ENCODE measurements at places on chromosomes 12 and 14.
A peak's percentile ranks its signal among the peaks of the same experiment; 100 is the strongest.

- no peak for DNase-seq
Measured at GRCh38 chr12:20704860-20705259, 9.7 kb downstream of the SLCO1C1 start.

- DNase-seq: no peak
Measured at GRCh38 chr14:79407572-79407971, 803.7 kb downstream of the DIO2 start.

- no peak for DNase-seq
Measured at GRCh38 chr12:92928421-92928961, 604 bp downstream of the EEA1 start.

GRCh38 chr14:87866116-87866515, 126.9 kb downstream of the GALC start:
- no peak for DNase-seq

DNA sequence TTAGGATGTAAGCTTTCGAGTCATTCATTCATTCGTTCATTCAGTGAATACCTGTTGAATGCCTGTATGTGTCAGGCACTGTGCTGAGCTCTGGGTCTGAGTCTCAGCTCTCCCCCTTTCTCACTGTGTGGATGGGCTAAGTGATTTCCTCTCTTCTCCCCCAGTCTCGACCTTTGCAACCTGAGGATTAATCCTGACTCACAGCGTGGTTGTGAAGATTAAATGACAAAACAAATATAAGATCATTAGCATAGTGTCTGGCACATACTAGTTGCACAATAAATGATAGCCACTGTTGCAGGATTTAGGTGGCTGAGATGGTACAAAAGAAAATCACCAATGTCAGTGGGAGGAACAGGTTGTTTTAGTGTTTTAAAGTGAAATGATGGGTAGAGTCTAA, 136.7 kb downstream of the GPR135 start:
- no peak for DNase-seq

DNA sequence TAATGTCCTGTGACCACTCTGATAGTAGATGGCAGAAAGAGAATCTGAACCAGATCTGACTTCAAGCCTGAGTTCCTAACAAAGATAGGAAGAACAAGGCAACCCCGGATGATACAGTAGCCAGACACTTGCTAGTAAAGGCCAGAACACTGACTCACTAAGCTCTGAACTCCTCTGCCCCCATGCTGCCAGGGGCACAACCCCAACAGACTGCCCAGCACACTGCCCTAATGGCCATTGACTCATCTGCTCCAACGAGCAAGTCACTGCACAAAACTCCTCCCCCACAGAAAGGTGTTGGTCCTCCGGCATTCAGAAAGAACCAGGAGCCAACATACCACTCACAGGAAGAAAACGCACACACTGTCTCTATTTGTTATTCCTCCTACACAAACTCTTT, 179.6 kb upstream of the NUDT4 start:
- DNase-seq: no peak

GRCh38 chr12:69540987-69541386, 44.3 kb upstream of the CCT2 start:
- DNase-seq: no peak

GRCh38 chr14:72450473-72451044, 443.3 kb downstream of the DPF3 start:
- no peak for DNase-seq

GRCh38 chr14:87141801-87142200, 851.2 kb downstream of the GALC start:
- no peak for DNase-seq

GRCh38 chr12:92145481-92145730, 240 bp downstream of the BTG1 start:
- no peak for DNase-seq

- no peak for DNase-seq
Measured at GRCh38 chr12:113287146-113287898, 47.6 kb downstream of the SLC8B1 start.

DNA sequence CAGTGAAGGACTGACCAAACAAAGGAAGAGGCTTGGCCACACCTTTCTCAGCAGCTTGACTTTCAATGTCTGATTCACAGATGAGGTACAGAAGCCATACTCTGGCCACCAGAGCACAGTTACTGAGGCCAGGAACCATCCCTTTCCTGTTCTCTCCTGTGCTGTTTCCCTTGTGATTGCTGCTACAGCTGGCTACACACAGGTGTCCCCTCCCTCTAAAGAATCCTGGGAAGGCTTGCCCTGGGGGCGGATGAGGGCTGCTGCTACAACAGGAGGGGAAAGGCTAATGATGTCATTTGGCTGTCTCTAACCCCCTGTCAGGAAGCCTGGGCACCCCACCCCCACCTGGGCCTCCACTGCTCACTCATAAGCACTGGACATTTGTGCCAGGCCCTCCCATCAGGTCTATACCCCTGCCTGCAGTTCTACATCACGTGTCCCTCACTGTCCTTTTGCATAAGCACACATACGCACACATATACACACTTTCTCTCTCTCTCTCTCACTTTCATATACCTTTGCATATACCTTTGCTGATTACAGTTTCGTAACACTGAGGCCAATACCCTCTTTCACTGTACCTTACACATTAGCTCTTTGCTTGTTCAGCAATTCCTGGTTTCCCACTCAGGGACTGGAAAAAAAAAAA, 41.4 kb downstream of the PRPF40B start:
- DNase-seq: no peak

GRCh38 chr12:95114766-95115405, 41.5 kb upstream of the NR2C1 start:
- no peak for DNase-seq

GRCh38 chr12:5988088-5988487, 43.0 kb upstream of the ANO2 start:
- DNase-seq: no peak

DNA sequence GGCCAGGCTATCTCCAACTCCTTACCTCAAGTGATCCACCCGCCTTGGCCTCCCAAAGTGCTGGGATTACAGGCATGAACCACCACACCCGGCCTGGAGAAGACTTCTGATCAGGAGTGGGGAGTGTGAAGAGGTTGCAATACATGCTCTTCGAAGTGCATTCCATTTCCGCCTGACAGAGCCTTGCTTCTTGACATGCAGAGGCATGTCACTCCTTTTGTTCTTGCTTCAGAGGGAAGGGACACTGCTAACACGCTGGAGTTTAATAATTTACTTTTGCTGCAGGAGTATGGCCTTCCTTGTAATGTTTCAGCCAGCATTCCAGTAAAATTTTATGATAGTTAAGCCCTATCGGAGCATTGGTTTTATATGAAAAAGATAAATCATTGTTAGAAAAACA, 74.9 kb downstream of the SLC25A47 start:
- DNase-seq: no peak

- DNase-seq: no peak
Measured at GRCh38 chr12:131896811-131897270, 2.4 kb downstream of the ULK1 start.

DNA sequence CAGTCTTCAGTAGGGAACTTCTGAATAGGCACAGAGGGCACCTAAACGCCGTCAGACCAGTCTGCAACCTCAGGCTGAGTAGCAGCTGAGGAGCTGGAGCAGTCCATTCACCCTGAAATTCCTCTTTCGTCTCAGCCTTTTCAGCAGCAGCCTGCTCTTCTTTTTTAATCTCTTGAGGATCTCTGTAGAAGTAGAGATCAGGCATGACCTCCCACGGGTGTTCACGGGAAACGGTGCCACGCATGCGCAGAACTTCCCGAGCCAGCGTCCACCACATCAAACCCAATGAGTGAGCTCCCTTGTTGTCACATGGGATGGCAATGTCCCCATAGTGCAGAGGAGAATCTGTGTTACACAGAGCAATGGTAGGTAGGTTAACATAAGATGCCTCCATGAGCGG, 11.1 kb upstream of the MARK3 start:
- no peak for DNase-seq

DNA sequence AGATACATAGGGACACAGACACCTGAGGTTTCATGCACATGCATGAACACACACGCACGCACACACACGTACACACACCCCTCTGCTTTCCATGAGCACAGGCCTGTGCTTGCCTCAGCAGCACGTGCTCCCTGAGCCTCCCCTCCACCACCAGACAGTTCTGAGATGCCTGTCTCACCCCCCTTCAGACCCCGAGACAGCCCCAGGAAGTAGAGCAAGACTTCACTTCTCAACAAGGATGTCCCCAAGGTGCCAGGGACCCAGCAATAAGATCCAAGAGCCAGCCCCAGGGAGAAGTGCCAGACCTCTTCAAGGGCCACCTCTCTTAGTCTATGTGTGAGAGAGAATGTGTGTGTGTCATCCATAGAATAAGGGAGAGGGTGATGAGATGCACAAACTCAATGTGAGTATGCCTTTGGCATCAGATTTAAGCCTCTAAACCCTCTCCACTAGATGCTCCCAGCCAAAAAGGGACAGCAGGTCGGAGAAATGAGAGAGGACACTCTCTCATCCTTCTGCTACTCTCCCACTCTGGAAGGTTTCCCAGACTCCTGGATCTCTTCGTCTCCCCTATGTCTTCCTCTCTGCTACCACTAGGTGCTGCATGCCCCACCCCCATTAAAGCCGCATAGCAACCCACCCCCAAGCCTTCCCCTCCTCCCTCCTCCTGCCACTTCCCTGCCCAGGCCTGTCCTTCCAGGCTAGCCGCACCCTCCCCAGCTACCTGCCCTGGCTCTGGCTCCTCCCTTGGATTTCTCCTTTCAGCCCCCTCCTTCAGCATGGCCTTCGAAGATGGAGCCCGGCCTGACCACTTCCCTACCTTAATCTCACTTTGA, 7.7 kb downstream of the RARG start:
- no peak for DNase-seq

GRCh38 chr12:32312049-32312670, 87.2 kb upstream of the FGD4 start:
- DNase-seq: peak; percentile 51

DNA sequence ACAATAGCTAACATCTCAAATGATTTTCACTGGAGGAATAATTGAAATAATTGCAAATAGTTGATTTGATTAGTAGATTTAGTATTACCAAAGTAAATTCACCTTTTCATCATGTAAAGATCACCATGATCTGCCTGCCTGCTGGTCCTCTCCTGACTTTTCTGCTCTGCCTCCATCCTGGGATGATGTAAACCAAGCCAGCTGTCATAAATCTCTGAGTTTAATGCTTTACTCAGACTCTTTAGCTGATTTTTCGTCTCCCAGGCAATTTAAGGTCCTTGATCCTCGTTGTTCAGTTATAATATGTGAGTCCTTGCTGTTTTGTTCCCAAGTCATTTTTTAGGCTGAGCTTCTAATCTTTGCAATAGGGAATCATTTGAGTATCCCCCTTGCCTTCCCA, 138.0 kb downstream of the ANO4 start:
- DNase-seq: no peak

DNA sequence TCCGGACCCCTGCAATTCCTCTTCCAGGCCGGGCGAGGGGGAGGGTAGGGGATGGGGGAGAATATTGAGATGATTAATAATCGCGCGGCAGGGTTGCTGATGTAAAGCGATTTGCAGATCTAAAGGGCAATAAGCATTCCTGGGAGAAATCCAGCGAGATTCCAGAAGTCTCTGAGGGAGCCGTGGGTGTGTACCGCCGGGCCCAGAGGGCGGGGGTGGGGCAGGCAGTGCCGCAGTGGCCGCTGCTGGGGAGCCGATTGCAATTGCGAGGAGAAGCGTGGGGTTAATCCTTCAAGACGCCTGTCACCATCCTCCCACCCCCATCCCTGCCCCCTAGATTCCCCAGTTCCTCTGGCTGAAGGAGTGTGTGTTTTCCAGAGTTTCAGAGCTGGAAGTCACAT, 16.4 kb downstream of the FOS start:
- no peak for DNase-seq

GRCh38 chr14:36664322-36665193, 2.9 kb downstream of the PAX9 start:
- DNase-seq: no peak

GRCh38 chr12:127240249-127240929, 1026.6 kb upstream of the TMEM132C start:
- no peak for DNase-seq

- no peak for DNase-seq
Measured at GRCh38 chr12:111426344-111427185, 20.8 kb downstream of the SH2B3 start.

DNA sequence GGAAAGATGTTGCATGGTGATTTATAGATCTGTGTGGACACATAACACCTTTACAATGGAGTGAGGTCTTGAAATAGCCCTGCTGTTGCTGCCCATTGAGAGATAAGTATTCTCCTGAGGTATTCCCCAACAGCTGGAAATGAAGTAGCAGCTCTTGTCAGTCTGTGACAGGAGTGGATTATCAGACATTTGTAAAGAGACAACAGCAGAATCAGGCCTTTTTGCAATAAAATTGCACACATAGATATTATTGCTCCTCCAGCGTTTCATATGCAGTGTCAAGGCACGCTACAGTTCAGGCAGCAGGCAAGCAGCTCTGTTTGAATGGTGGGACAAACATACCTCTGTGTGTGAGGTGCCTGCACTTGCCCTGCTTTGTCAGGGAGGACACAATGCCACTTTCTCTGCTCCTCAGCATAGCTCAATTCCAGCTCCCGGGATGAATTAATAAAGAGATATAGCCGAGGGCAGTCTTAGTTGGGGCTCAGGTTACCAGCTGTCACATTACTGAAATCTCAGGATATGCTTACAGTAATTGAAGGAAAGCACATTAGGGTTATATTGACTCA, 49.4 kb downstream of the BICD1 start:
- DNase-seq: no peak

DNA sequence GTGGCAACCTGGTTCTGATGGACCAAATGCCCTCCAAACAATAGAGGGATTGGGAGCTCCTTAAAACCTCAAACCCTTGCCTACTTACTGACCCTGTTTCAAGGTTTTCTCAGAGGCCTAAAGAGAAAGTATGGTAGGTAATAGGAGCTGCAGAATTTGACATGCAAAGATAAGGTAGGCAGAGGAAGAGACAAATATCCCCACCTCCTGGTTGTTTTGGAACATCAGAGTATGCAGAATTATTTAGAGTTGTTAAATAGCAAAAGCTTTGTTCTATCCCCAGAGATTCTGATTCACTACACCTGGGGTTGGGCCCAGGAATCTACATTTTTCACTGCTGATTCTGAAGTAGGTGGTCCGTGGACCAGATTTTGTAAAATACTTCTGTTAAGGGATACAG, 421.2 kb downstream of the SOX5 start:
- no peak for DNase-seq

DNA sequence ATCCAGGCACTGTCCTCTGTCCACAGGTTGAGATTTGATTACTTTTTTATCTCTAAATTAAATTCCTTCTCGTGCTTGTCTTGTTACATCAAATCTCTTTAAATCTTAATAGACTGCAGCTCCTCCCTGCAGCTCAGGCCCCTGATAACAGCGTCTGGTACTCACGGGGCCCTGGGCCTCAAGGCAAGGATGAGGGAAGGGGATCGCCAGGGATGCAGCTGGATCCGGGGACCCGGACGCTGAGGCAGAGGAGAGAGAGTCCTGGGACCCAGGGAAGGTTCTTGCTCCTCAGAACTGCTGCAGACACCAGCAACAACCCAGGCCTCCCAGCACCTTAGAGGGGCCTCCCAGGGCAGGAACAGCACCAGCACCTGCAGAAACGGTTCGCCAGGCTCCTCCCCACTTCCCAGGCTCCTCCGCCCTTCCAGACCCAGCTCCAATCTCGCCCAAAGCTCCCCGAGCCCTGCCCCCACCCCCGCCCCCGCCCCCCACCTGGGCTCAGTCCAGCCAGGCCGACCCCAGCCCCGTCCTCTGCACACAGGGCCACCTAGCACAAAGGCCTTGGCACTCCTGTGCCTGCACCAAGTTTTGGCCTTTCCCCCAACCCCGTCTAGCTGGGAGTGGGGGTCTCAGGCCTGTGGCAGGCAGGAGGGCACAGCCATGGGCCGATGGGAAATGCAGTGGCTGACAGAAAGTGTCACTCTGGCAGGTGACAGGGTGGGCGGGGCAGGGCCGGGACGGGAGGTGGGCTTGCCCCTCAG, 60.3 kb upstream of the GALNT9 start:
- no peak for DNase-seq

All from AML-193 (cell line).